CD4-positive, alpha-beta T cell treated with Interferon alpha-2 for 1 hour (primary cell): ENCODE measurements at places on chromosomes 12 and 14.

DNA sequence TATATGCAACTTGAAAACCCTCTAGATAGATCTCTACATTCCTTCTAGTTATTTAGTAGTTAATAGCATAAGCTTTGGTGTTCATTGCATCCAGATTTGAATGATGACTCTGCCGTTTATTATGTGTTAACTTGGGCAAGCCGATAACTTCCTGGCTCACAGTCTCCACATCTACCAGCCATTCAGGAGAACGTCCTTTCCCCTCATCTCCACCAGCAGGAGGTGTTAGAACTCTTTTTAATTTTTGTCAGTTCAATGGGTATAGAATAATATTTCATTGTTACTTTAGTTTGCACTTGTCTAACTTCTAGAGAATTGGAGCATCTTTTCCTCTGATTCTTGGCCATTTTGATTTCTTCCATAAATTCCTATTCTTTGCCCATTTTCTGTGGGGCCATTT, 30.0 kb upstream of the WSCD2 start:
- DNase-seq, result peak; percentile 33

DNA sequence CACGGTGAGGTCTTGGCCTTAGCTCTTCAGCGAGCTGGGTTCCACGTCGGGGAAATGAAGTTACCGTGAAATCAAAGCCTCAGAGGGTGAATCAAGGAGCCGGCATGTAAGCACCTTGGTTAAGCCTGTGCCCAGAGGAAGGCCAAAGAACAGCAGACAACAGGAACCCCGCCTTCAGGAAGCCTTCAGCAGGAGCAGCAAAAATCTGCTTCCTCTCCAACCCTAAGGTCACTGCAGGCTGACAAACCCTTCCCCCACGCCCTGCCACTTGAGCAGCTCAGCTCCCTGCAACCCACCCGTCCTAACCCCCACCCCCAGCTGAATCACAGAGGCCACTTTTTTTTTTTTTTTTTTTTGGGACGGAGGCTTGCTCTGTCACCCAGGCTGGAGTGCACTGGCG, 72.9 kb upstream of the LTA4H start:
- DNase-seq, result peak; percentile 28

GRCh38 chr14:57199921-57200320, 68.8 kb downstream of the EXOC5 start:
- DNase-seq, result no peak

GRCh38 chr14:33062476-33062875, 123.8 kb downstream of the NPAS3 start:
- DNase-seq, result no peak

GRCh38 chr12:45978108-45978507, 12.3 kb downstream of the SCAF11 start:
- DNase-seq, result no peak
